ENCODE measurements at places on chromosomes 3 and 15.
A peak's percentile ranks its signal among the peaks of the same experiment; 100 is the strongest.

DNA sequence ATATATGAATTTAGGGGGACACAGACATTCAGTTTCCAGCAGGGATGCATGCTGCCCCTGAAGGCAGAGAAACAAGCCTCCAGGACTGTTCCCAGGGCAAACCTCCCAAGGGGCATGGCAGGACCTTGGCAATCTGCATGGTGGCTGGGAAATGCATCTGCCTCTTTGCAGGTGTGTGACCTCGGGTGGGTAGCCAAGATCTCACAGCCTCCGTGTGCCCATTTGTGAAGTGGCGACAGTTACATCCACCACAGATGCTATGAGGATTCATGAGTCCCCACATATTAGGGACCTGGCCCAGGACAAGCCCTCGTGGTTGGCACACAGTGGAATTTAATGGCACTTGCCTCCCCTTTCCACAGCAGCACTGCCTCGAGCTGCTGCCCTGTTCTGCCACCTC lies 29.9 kb downstream of the SLC28A1 start:
- no peak for DNase-seq

GRCh38 chr15:58864602-58865424 lies 68.7 kb downstream of the SLTM start:
- no peak for DNase-seq

DNA sequence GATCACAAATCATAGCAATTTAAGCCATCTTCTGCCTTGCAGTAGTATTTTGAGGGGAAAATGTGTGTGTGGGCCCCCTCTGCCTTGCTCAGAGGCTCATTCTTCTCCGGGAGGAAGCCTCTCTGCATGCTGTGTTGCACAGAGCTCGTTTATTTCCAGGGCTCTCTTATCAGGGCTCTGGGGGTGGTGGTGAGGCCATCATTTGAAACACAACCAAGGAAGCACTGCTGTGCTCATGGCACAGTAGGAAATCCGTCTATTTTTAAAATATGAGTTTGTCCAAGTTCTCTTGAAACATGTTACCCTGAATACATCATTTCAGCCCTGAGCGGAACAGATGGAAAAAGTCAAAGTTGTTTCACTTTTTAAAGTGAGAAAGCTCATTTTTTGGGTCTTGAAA lies 369.0 kb upstream of the CFAP20DC start:
- DNase-seq, result no peak

- no peak for DNase-seq
Observed at GRCh38 chr15:48603922-48604321, 41.6 kb downstream of the FBN1 start.

GRCh38 chr3:56469141-56469540 lies 874 bp upstream of the ERC2 start:
- no peak for DNase-seq

- DNase-seq, result no peak
Observed at GRCh38 chr3:44421280-44421679, 56.2 kb downstream of the ZNF445 start.

DNA sequence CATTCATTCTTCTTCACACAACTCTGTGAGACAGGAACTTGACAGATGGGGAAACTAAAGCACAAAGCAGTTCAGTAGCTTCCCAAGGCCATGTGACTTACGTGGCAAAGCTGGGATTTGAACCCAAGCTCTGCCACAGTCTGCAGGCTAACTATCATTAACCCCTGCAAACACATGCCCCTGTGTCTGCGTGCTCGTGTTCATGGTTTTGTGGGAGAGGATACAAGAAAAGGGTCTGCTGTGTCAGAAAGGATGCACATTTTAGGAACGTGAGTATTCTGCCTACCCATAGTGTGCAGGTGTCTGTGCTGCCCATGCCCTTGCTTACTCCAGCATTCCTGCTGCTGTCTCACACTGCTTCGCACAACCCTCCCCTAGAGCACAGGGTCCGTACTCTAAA lies 137.0 kb downstream of the CHDH start:
- no peak for DNase-seq

GRCh38 chr15:65920121-65920520 lies 50.8 kb downstream of the RAB11A start:
- DNase-seq, result peak; percentile 32

GRCh38 chr15:83708328-83708727 lies 54.4 kb downstream of the ADAMTSL3 start:
- DNase-seq, result no peak

- DNase-seq, result no peak
Observed at GRCh38 chr3:4426782-4427344, 40.2 kb downstream of the SUMF1 start.

GRCh38 chr15:99155961-99156443 lies 51.1 kb downstream of the SYNM start:
- DNase-seq, result no peak

DNA sequence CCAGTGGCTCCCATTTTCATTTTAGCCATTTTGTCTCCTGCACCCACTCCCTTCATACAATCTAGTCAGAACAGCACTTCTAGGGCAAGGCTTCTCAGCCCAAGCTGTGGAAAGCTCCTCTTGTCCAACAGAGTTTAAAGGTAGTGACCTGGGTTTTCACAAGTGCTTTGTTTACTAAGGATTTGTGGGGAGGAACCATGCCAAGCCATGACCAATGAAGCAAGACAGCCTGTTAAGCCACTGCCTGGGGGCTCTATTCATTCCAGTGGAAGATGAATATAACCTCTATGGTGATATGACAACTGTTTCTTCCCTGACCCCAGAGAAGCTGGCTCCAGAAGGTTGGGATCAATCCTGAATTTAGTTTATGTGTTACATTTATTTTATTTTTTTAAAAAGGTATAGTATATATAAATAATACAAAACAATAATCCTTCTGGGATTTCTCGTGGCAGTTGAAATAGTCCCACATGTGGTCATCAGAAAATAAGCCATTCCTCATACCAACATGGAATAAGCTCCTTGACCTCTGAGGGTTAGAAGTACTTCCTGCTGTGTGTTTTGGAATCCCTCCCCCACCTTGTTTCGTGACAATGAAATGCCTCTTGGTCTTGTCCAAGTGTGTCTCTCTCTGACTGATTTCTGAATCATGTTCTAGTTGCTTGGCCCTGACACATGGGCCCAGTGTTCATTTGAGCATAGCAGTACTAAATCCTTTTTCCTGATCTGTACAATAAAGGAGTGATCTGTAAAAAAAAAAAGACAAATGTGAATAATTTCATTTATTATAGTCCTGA lies 13.3 kb upstream of the THUMPD3 start:
- no peak for DNase-seq

DNA sequence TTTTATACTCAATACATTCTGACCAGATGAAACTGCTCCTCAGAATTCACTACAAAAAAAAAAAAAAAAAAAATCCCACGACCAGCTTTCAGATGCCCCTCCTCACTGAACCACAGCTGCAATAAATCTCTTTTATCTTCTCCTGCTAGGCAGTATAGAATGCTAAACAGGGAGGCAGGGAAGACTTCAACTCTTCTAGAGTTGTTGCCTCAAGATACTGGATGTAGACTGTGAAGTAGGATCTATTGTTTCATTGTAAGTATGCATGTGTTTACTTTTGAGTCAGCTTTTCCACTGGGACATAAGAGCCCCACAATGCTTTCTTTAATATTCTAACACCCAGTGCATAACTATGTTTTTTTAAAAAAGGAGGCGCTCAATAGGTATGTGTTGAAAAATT lies 401.4 kb downstream of the TBL1XR1 start:
- DNase-seq, result no peak

DNA sequence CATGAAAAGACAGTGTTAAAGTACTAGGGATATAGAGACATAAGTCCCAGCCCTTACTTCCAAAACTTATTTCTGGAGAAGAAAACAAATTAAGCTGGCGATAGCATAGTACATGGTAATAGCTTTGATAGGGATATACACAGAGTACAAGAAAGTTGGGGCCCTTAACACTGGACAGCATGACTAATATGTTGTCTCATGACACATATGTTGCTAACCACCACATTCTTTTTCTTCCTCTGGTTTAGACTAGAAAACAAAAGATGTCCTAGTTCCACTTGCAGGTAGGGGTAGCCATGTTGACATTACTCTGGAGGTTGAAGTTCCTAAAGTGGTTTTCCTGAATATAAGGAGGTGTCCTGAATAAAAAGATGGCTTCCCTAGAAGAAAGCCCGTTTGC lies 75.3 kb downstream of the RFX7 start:
- no peak for DNase-seq

- DNase-seq, result no peak
Observed at GRCh38 chr3:175018946-175019727, 160.0 kb downstream of the NAALADL2 start.

- DNase-seq, result no peak
Observed at GRCh38 chr15:80107204-80107603, 45.6 kb upstream of the FAH start.

- peak; percentile 51 for DNase-seq
Observed at GRCh38 chr3:11581237-11582190, 62.2 kb downstream of the VGLL4 start.

DNA sequence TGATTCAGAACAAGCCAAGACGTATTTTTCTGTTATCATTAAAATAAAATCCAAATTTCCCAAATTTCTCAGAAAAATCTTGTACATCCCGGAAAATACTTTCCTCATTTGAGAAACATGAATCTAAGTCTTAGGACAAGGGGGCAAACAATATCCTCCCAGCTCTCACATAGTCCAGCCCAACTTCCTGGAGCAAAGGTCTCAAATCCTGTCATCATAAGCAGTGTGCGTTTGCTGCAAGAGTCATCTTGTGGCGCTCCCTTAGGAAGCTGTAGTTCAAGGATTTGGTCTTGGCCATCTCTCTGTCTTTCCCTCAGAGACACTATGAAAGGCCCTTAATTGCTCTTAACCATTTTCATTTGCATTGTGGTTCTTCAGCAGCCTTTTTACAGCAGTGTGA lies 57.5 kb upstream of the GSK3B start:
- no peak for DNase-seq

DNA sequence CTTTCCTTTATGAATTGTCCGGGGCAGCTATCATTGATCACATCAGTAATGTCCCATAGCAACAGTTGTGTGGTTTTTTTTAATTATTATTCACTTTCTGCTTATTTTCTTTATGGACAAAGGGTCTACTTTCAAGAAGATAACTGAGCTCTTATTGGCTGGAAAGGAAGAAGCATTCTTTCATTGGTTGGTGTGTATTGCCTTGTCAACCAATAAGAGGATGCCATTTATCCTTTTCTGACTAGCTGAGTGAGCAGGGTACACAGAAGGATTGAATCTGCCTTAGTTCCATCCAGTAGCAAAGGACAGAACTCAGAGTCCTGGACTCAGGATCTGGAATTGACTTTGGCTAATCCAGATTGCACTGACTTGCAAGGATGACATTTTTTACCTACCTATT lies 13.2 kb upstream of the AEN start:
- no peak for DNase-seq

DNA sequence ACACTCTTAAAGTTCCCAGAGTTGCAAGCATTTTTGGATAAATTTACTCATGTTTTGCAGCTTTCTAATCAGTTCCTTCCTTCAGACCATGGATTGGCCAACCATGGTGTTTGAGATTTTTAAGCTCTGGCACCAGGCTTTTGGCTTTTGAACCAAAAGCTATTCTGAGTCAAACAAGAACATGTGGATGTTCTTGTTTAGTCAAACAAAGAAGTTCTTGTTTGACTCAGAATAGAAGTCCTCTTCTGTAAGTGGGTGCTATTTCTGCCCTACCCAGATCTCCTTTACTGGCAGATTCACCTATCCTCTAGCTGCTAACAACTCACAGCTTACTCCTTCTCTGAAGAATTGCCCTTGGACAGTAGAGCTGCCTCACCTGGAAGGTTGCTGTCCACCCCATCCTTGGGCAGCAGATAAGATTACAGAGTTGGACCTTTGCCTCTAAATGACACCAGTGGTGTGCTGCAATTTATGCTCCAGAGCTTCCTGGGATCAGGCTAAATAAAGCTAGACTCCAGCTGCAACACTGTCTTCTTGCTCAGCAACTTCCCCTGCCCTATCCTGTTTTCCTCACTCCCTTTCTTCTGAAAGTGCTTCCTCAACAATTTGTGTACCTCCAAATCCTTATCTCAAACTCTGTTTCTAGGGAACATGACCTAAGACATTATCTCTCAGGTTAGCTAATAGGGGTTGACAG lies 65.6 kb downstream of the COL6A6 start:
- no peak for DNase-seq

- no peak for DNase-seq
Observed at GRCh38 chr3:71725271-71725991, at the start of gene EIF4E3. Gene EIF4E3, minus strand, starts transcription at chr3:71725402. Its CDS starts 35 bp downstream, at chr3:71725367.

DNA sequence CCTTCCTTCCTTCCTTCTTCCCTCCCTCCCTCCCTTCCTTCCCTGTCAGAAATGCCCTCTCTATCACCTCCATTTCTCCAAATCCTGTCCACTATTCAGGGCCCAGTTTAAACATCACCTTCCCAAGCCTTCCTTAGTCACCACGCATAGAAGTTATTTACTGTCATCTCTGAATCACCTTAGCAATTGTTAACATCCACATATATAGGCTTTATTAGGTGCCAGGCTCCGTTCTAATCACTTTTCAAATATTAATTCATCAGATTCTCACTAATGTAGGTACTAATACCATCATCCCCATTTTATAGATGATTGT lies 1.1 kb upstream of the MAGEF1 start:
- DNase-seq, result no peak

All from caudate nucleus (tissue), 63 donors.